Stimulated activated naive CD4-positive, alpha-beta T cell (primary cell): ENCODE measurements at places on chromosomes 5 and 9.

GRCh38 chr5:133459474-133460160 lies 152.7 kb downstream of the FSTL4 start:
- no peak for DNase-seq

DNA sequence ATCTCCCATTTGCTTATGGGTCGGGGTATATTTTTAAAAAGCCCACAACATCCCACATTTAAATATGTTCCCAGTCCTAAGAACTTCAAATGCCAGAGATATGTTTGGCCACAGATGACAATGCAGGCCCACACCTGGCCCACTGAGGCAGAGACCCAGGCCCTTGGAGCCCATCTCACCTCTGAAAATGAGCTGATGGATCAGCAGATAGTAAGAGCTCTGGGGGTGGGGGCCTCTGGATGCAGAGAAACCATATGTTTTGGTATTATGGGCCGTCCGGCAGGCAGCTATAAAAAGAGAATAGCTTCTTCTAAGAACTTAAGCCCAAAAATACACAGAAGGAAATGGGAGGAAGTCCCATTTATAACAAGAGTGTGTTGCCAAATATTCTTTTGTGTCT lies 256.0 kb downstream of the GRIA1 start:
- no peak for DNase-seq

DNA sequence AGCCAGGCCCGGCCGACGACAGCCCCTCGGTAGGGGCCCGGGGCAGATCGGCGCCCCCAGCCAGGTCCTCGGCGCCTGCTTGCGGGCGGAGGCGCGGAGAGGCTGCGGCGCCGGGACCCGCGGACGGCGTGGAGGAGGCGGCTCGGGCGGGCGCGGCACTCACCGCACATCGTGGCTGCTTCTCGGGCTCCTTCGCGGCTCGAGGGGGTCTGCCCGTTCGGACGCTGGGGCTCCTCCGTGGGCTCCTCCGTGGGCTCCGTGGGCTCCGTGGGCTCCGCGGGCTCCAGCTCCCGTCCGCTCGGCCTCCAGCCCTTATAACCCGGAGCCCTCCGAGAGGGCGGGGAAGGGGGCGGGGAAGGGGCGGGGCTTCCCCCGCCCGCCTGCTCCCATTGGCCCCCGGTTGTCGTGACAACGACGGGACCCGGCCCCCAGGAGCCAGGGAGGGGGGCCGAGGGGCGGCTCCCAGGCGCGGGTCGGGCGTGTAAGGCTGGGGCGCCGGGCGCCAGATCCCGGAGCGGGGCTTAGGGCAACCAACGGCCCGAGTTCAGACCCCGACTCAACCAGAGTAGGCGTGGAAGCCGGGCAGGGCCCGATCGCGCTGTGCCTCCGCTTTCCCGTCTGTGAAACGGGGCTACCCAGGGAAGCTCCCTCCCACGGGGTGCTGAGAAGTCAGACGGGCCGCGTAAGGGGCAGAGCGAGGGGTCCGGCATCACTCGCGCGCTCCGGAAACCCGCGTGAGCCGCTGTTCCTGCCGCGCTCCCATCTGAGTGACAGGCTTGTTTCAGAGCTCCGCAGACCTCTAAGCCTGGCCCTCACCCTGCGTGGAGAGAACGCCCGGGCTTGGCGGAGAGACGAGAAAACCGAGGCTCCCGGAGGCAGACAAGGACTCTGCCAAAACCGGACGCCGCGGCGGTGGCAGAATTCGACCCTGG lies at the start of gene GFPT2:
GFPT2 (minus strand) TSS at position 289 of the 932 bp plus-strand sequence; CDS start at position 170, 119 bp downstream.
- peak; percentile 48 for DNase-seq

- DNase-seq, result no peak
Measured at GRCh38 chr5:56625541-56625940, 189.8 kb upstream of the MAP3K1 start.

DNA sequence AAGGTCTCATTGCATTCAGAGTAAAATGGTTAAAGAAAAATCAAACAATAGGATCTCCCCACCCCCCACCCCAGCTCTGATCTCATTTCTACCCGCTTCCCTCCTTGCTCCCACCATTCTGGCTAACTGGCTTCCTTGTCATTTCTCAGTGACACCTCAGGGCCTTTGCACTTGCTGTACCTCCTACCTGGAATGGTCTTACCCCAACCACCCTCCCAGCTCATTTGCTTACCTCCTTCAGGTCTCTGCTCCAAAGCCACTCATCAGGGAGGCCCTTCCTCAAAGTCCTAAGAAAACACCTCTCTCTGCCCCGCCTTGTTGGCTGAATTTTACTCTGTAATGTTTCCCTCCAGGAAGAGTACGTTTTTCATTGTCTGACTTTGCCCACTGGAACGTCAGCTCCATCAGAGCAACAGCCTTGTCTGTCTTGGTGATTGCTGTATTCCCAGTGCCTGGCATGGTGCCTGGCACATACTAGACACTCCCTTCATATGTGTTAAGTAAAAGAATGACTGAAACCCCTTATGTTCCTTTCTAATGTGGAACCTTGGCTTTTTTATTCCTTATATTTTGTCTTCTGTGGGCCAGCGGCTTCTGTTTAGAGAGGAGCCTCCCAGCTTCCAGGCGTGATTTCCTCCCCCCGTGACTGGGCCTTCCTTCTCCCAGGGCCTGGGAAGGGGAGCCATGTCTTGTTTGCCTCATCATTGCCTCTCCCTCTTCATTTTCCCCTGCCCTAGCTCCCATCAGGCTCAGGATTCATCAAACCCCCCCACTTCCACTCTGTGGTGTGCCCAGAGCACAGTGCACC lies 26.9 kb downstream of the NEURL1B start:
- no peak for DNase-seq
